ENCODE measurements at places on chromosomes 1 and 21.

DNA sequence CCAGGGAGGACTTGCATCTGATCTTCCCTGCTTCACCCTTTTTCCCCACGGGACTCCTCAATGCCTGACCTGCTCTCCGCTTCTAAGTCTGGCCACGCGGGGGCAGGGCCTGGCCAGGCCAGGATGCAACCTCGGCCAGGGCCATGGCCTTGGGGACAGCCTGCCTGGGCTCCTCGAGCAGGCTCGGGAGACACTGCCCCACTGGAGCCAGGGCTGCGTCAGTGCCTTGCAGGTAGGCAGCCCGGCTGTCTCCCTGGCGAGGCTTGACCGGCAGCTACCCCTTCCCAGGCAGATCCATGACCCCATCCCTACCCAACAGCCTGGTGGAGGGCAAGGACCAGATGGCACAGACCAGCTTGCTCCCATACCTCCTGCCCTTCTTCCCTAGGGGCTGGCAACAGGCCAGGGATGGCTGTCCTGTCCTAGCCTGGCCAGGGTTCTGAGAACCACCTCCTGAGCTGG lies 2.7 kb upstream of the PRDM16 start:
- DNase-seq: no peak

- no peak for DNase-seq
Observed at GRCh38 chr1:231240531-231240882, 505 bp upstream of the GNPAT start.

DNA sequence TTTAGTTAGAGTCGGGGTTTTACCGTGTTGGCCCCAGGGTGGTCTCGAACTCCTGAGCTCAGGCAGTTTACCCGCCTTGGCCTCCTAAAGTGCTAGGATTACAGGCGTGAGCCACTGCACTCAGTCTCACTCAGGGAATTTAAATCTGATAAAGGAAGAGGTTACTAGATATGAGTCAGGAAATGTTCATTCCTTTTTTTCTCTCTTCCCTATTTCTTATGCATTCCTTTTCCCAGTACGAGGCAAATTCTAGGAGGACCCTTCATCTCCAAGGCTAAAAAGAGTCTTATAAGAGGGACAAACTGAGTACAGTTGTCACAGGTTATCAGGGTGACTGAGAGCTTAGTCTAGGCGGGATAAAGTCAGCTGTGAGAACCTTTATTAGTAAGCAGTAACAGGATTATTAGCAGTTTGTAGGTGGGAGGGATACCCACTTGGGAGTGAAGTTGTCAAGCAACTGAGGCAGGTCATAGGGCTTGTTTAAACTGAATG lies 9.1 kb downstream of the MACF1 start:
- DNase-seq: no peak

- no peak for DNase-seq
Observed at GRCh38 chr1:199150756-199151155, 511.9 kb downstream of the PTPRC start.

DNA sequence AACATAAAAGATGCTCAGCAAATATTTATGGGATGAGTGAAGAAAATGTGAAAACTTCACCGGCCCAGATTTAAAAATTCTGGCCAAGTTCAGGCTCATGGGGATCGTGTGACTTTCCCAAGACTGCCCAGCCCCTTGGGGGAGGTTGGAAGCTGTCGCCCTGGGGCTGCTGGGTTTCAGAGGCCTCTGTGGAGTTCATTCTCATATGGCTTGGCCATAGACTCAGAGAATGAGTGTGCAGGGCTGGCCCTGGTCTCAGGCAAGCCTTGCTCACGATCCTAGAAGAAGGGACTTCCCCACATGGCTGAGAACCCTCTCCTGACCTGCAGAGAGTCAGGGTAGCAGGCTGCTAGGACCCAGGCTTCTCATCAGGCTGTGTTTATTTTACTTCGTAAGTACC lies 24.6 kb downstream of the PADI2 start:
- DNase-seq: no peak

DNA sequence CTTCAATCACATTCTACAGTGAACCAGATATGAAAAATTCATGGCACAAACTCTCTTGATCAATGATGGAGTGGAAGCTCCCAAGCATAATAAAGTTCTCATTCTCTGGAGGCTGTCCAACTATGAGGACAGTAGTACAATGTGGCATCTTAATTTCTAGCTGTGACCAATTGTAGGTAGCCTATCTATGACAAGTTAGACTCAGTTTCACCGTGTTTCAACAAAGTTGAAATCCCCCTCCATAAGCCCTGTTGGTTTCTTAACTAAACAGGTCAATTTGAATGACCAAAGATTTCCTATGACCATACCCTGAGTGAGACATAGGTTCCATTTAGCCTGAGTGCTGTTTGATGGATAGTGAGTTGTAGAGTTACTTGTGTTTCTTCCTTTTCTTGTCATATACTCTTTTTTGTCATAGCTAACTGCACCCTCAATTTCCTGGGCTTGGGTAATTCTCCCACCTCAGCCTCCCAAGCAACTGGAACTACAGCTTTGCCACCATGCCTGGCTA lies 11.8 kb downstream of the PATJ start:
- DNase-seq: no peak

DNA sequence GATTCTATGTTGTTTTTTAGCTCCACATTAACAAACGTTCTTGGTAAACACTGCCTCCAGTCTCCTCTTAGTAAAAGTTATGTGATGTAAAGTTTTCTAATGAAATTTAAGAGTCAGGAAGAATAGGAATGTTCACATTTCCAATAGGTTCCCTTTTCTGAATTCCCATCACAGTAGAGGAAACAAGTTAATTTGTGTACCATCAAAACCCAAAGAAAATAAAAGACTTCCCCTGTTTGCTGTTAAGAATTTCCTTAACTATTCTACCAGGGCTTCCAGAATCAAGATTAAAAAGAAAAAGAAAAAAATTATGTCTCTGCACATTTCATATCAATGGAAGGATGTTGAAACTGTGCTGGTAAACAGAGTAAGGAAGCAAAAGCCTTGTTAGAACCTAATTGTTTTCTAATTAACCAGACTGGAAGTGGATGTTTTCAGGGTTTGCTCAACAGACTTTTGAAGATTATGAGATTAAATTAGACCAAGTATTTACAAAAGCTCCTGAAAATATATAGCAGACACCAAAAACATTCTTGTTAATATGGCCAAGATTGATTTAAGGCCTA lies 43.4 kb upstream of the PALMD start:
- no peak for DNase-seq

GRCh38 chr21:35540950-35541638 lies 492.0 kb upstream of the RUNX1 start:
- DNase-seq: no peak

DNA sequence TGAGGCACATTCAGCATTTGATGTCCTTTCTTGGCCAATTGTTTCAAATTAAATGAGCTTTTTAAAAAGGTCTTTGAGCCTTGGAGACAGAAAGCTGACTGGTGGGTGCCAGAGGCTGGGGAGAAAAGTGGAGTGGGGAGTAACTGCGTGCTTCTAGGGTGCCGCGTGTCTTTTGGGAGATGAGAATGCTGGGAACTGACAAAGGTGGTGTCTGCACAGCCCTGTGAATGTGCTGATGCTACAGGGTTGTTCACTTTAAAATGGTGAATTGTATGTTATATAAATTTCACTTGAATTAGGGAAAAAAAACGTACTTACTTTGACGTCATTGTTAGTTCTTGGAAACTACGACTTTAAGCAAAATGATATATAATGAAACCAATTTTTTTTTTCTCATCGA lies 8.1 kb upstream of the TFF1 start:
- no peak for DNase-seq

DNA sequence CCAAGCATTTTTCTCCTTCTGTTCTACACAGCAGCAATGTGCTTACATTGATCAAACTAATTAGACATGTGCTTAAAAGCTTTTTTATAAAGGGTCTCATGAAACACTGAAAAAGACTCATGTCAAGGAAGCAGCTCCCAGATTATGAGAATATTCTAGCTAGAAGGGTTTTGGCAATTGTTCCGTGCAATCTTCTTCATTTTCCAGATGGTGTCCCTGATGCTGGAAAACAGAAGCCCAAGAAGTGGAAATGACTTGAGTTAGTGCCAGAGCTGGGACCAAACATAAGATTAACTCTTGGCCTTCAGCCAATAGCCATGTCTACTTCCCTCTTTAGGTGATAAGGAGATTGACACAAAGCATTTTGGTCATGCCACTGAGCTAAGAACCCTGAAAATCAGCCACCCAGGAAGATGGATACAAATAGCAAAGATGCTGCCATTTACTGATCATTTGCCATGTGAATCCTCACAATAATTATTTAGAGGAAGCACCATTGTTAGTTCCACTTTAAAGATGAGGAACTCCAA lies 110.8 kb downstream of the MATN1 start:
- no peak for DNase-seq
